ENCODE measurements at places on chromosomes 7 and 10. TPM values are rescaled to one million over a fixed set of nuclear protein-coding genes. Genes with fewer than 3 reads are reported as not detected.

Gene ACSM6
- not detected for total RNA-seq

Gene CFAP70
- 0.68 TPM for total RNA-seq

Gene PIP
- total RNA-seq, result not detected

Gene HYAL4
- 0.14 TPM for total RNA-seq

Gene PGAM2
- not detected for total RNA-seq

Gene GCK
- 0.34 TPM for total RNA-seq

Gene COL28A1
- total RNA-seq, result under 0.01 TPM

Gene LLCFC1
- total RNA-seq, result not detected

Gene CLCN1
- total RNA-seq, result not detected

Gene MMRN2
- total RNA-seq, result 0.21 TPM

Gene MSMB
- total RNA-seq, result 0.34 TPM

Gene SDK1
- 4.2 TPM for total RNA-seq

Gene MYL10
- total RNA-seq, result not detected

Gene ZNF365
- total RNA-seq, result 5.5 TPM

Gene GIMAP4
- not detected for total RNA-seq

Gene PKD2L1
- not detected for total RNA-seq

Gene SOSTDC1
- total RNA-seq, result not detected

Gene AKR1B15
- total RNA-seq, result 0.34 TPM

Gene HOGA1
- 0.34 TPM for total RNA-seq

Gene NPFFR1
- total RNA-seq, result not detected

Gene HTR7
- 23.2 TPM for total RNA-seq

Gene STAG3
- total RNA-seq, result 0.34 TPM

Gene HOXA6
- not detected for total RNA-seq

Gene AKR1C2
- 256 TPM for total RNA-seq

Gene COL1A2
- total RNA-seq, result 0.34 TPM

Gene SYT15
- 0.14 TPM for total RNA-seq

Gene PTPRZ1
- total RNA-seq, result 17.7 TPM

Gene C7orf57
- total RNA-seq, result 0.21 TPM

Gene STEAP2
- 2.7 TPM for total RNA-seq

Gene C10orf95
- 4.4 TPM for total RNA-seq

Gene CHST15
- total RNA-seq, result 31.5 TPM

Gene CNTNAP2
- 2.1 TPM for total RNA-seq

Gene SPDYE16
- total RNA-seq, result not detected

Gene ELOVL3
- total RNA-seq, result under 0.01 TPM

All from nasal cavity respiratory epithelium epithelial cell of viscerocranial mucosa (primary cell).